ENCODE measurements at places on chromosomes 4 and X.

GRCh38 chrX:80792205-80792604, 17.5 kb downstream of the BRWD3 start:
- H3K36me3 ChIP-seq = no peaks in the 10 kb centered on the region
- H3K27ac ChIP-seq = no peak overlapping the region
- no peaks in the 10 kb centered on the region for H3K4me1 ChIP-seq
- no peak for DNase-seq
- no peaks in the 10 kb centered on the region for H3K27me3 ChIP-seq

DNA sequence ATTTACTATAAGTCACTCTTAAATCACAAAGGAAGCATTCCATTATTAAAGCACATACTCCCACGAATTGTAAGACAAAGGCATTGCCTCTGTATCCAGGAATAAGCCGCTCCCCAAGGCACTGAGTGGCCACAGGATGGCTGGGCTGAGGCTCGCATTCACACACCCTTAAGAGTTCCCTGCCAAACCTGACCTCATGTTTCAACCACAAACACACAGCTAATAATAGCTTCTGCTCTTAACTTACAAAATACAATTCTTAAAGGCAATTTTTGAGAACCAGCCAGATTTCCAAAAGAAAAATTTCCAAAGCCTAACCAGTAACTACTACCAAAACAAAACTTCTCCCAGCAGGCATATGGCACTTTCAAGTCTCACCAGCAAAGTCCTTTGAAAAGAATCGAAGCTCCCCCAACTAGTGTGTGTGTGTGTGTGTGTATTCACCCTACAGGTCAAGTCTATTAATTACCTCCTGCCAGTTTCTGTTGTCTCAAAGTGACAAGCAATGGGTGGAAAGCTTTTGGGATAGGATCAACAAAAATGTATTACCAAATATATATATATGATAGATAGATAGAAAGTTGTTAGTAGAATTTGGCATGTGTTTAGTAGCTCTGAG, 36.0 kb downstream of the ARHGAP6 start:
- DNase-seq = no peak
- H3K27me3 ChIP-seq = no peaks in the 10 kb centered on the region
- H3K4me3 ChIP-seq = no peak overlapping the region
- H3K27ac ChIP-seq = no peak overlapping the region
- H3K36me3 ChIP-seq = no peaks in the 10 kb centered on the region
- no peaks in the 10 kb centered on the region for H3K4me1 ChIP-seq

DNA sequence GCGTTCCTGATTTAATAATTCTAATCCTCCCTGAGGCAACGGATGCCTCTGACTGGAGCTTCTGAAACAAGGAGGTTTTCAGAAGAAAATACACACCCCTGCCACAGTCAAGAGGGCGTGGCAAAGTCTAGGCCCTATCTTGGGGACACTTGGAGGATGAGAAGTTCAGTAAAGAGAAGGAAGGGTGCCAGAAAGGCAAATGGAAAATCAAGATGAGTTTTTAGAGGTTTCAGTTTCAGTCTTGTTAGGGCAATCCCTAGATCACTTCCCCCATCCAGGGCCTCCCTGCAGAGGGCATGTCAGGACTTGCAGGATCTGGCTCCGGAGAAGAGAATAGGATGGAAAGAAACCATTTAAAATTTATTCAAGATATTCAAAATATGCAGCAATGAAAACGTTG, 28.5 kb upstream of the FGF2 start:
- H3K4me3 ChIP-seq = no peak overlapping the region
- DNase-seq = no peak
- no peak overlapping the region for H3K27ac ChIP-seq
- no peaks in the 10 kb centered on the region for H3K4me1 ChIP-seq
- H3K36me3 ChIP-seq = no peaks in the 10 kb centered on the region

DNA sequence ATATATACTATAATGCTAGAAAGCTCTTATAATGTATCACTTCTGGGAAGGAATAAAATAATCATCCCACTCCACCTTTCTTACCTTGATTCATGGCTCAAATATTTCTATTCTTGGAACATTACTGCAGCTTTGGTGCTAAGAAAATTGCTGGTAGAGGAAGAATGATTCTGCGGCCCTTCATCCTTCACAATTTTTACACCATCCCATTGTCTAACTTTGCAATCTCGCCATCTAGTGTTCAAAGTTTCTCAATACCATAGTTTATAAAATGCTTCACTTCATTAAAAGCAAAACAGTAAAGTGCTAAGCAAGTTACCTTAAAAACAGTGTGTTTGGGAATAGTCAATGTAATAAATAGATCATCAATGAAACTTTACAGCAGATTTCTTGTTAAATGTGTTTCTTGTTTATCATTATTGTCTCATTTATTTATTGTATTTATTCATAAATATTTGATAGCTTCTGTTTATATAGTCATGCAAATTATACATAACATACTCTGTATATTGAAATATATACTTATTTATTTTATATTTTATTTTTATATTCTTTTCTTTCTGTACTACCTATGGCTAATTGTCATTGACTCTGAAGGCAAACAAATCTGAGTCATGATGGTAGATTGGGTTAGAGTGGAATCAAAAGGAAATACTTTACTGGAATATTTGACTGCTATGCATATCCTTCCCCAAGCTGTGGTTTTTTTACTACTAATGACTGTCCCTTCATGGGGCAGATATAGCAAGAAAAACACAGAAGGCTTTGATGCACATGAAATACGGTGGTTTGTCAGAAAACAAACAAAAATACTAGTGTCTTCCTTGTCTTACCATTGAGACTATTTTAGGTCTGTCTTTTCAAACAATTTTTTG, 390.7 kb downstream of the MAPK10 start:
- no peaks in the 10 kb centered on the region for H3K4me1 ChIP-seq
- no peak for DNase-seq
- H3K27ac ChIP-seq = no peak overlapping the region
- no peak overlapping the region for H3K4me3 ChIP-seq

DNA sequence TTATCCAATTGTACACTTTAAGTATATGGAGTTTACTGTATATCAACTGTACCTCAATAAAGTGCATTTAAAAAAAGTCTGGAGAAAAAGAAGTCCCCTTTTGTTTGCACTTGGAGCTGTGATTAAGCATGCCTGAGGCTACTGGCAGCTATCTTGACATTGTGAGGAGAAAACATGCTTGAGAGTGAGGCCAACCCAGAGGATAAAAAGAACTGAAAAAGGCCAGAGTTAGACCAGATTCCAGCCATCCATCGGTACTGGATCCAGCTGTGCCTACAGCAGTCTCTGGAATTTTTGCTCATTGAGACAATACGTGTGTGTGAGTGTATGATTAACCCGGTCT, 57.4 kb downstream of the LGI2 start:
- no peaks in the 10 kb centered on the region for H3K4me1 ChIP-seq
- H3K36me3 ChIP-seq = no peaks in the 10 kb centered on the region
- H3K27ac ChIP-seq = no peak overlapping the region
- H3K4me3 ChIP-seq = no peak overlapping the region
- no peaks in the 10 kb centered on the region for H3K27me3 ChIP-seq

DNA sequence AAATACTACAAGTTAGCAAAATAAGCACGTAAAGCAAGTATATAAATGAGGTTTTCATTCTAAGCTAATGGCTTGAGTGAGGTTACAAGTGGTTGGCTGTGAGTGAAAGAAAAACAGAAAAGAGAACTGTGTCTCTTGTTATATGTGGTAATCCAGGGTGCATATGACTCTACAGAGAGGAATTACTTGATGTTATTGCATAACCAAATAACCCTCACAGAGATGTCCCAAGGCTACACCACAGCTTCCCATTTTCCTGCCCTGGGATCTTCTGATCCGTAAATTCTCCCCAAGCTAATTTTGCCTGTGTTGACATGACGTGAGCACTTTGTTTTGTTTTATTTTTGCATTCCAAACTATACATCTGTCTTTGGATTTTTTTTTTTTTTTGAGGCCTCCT, 470.0 kb upstream of the INTU start:
- H3K27me3 ChIP-seq = no peaks in the 10 kb centered on the region
- no peak for DNase-seq
- no peaks in the 10 kb centered on the region for H3K4me1 ChIP-seq
- no peak overlapping the region for H3K27ac ChIP-seq

GRCh38 chr4:122221322-122221721, 69.2 kb downstream of the BLTP1 start:
- no peak overlapping the region for H3K4me3 ChIP-seq
- DNase-seq = no peak
- H3K27ac ChIP-seq = no peak overlapping the region
- H3K36me3 ChIP-seq = no peaks in the 10 kb centered on the region
- no peaks in the 10 kb centered on the region for H3K4me1 ChIP-seq

DNA sequence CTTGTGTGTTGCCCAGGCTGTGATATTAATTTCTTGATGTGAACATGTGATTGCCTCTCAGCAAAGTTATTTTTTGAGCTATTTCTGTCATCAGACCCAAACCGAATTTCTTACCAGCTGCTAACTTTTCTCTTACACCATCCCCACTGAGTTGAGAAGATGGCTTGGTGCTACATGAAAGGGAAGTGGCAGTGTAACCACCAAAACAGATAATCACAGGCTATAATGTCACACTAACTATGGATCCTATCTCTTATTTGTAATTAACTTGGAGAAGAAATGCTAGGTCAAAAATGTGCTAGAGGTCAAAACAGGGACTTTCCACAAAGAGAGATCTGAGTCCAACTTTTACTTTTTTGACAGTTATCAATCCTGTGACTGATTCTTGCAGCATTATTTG, 43.8 kb downstream of the ELOVL6 start:
- DNase-seq = no peak
- H3K27me3 ChIP-seq = no peaks in the 10 kb centered on the region
- H3K27ac ChIP-seq = no peak overlapping the region

DNA sequence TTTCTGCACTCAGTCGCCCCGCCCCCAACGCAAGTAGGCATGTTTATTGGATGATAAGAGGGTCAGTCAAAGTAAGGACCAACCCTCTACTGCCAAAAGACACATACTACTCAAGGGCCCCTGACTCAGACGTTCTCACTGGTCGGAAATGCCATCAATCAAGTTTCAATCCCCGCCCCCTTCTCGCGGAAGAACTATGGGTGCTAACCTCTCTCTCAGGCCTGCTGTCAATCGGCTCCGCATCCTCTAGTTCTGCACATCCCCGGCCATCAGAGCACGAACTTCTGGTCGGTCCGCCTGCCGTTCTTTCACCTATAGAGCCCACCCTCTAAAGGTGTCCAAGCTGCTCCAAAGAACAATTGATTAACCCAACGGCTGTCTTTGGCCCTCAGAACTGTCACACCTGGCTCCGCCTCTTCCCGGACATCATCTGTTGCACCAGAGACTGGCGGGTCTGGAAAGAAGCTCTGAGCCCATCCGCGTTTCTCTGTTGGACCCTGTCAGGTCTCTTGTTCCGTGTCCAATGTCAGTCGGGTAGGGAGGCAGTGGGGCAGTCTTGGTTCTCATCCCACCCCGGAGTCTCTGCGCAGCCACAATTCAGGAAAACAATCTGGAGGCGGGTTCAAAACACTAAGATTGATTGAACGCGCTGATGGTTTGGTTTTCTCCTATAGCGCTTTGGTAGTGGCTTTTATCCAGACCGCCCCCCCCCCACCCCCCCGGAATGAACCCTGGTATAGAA, 15.2 kb downstream of the NDUFB11 start:
- peaks cover 5% of the 10 kb centered on the region for H3K4me1 ChIP-seq
- H3K4me3 ChIP-seq = peak overlapping the region; percentile 50

DNA sequence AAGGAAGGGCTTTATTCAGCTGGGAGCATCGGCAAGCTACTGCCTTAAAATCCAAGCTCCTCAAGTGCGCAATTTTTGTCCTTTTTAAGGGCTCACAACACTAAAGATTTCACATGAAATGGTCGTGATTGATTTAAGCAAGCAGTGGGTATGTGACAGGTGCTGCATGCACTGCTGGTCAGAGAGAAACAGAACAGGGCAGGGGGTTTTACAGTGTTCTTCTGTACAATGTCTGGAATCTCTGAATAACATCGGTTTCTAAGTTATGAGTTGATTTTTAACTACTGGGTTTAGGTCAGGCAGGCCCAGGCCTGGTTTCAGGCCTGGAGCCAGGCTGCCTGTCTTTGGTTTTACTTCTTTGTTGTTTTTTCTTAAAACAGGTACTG, 6.0 kb downstream of the UGT2B17 start:
- H3K4me3 ChIP-seq = no peak overlapping the region
- no peaks in the 10 kb centered on the region for H3K27me3 ChIP-seq
- no peak for DNase-seq
- H3K4me1 ChIP-seq = no peaks in the 10 kb centered on the region
- H3K27ac ChIP-seq = no peak overlapping the region

All from Peyer's patch (tissue), 4 donors.